ENCODE measurements at places on chromosomes 4 and X.

DNA sequence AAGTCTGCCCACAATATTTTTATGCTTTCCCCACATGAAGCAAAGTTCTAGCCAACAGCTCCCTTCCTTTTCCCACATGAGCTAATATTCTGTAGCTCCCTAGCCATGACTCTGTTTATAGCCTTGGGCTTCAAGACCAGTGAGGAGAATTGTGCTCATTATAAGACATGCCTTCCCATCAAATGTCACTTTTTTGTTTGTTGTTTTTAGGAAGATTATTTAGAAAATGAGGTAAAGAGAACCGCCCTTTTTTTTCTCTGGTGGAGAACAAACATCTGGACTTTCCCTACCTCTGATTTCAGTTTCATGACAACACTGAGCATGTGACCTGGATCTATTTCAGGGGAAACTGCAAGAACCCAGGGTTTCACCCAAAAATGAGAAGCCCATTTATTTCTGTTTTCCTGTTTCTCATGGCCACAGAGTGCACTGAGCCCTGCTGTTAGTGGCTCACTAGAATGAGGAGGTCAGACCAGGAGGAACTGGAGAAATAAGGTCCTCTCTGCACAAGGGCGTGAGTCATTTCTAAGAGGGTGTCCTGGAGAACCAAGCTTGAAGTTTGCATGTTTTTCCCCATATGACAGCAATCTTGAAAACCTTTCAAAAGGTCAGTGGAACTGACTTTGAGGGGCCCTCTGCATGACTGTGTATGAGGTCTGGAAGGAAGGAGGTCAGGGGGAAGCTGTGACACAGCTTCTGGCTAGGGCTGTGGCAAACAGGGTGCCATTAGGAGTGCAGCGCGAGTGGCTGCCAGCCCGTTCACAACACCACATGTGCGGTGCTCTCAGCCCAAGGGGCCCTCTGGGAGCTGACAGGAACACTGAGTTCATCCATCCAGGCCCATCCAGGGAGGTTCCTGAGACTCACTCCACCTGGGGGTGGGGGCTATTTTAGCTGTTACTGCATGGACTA is 55.2 kb downstream of the CHST7 start:
- no peak for DNase-seq

- DNase-seq = no peak
Observed at GRCh38 chrX:63855896-63856295, 70.9 kb upstream of the ARHGEF9 start.

GRCh38 chrX:9701790-9702189 is 63.9 kb downstream of the GPR143 start:
- DNase-seq = no peak

GRCh38 chrX:140697618-140698017 is 11.9 kb upstream of the LINC00632 start:
- no peak for DNase-seq

DNA sequence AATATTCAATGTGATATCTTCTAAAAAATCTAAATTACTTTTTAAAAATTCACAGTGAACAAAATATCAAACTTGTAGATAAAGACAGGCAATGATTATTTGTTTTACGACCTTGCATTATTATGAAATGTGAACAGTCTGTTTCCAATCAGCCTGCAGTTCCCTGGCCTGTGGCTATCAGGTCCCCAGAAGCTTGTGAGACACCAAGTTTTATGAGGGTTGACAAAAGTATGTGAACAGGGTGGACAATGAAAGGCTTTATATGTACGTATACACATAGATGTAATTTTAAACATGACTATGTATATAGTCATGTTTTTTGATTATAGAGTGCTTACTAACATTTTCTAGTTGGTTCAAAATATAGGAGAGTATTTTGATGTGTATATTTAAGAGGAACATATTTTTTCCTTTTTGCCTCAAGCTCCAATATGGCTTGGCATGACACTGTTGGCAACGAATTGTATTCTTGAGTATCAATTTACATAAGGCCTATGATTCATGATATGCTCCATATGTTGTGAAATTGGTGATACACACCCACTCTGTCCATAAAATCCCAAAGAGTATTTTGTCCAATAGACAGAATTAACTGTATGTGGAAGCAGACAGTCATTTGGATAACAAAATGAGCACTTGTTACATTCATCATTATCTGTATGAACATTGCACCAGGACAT is 55.7 kb downstream of the BTC start:
- peak; percentile 11 for DNase-seq

GRCh38 chr4:39178706-39179105 is 3.6 kb upstream of the WDR19 start:
- DNase-seq = no peak

DNA sequence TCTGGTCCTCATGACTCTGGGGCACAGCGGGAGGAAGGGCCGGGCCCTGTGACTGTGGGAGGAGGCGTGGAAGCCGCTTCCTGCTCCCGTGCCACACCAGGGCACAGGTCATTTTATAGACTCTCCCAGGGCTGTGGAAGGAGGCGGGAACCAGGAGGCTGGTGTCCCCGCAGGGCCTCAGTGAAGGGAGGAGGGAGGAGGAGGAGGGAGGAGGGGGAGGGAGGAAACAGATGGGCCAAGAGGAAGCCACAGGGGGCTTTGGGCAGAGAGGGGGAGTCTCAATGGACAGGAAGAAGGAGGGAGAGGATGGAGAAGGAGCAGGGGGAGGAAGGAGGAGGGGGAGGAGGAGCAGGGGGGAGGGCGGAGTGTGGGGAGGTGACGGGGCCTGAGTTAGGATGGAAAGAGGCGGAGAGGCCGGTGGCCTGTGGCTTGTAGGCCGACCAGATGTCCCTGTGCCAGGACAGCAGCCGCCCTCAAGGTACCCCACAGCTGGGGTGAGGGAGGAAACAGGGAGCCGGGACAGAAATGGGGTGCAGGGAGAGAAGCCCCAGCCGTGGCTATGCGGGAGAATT is 6.2 kb upstream of the PLCXD1 start:
- DNase-seq = no peak

GRCh38 chr4:2799224-2799911 is 6.5 kb downstream of the SH3BP2 start:
- DNase-seq = no peak

Data from HFF-Myc (cell line).